Umbilical cord (tissue), 2 donors: ENCODE measurements at places on chromosomes 13 and 19. TPM values are rescaled to one million over a fixed set of nuclear protein-coding genes. Genes with fewer than 3 reads are reported as not detected.
A peak's percentile ranks its signal among the peaks of the same experiment; 100 is the strongest.

DNA sequence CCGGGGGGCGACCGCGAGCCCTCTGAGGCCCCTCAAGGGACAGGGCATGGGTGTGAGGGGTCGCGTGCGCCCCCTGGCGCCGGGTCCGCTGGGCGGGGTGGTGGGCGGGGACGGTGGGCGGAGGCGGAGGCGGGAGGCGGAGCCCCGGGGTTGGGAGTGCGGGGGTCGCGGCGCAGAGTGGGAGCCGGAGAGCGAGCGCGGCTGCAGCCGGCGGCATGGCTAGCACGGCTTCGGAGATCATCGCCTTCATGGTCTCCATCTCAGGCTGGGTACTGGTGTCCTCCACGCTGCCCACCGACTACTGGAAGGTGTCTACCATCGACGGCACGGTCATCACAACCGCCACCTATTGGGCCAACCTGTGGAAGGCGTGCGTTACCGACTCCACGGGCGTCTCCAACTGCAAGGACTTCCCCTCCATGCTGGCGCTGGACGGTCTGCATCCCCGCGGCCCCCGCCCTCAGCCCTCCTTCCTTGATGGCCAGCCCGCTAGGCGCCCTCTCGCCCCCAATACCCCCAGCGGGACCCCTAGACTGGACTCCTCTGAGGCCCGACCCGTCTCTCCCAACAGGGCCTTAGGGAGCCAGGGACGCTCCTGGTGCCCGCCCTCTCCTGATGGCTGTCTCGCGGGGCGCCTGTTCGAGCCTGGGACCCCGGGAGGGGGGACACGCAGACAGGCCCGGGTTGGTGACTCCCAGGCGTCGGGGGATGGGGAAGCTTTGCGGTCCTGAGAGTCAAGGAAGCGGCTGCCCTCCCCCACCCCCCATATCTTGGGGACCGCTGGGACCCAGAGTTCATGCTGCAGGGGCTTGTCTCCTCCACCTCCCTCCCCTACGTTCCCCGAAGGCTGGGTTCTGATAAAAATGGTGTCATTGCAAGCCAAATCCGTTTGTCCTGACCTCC is at the start of gene CLDN10:
Gene CLDN10 (plus strand): TSS at position 182 of the 903 bp plus-strand sequence. CDS start 34 bp downstream, at position 216.
- no peak for DNase-seq

DNA sequence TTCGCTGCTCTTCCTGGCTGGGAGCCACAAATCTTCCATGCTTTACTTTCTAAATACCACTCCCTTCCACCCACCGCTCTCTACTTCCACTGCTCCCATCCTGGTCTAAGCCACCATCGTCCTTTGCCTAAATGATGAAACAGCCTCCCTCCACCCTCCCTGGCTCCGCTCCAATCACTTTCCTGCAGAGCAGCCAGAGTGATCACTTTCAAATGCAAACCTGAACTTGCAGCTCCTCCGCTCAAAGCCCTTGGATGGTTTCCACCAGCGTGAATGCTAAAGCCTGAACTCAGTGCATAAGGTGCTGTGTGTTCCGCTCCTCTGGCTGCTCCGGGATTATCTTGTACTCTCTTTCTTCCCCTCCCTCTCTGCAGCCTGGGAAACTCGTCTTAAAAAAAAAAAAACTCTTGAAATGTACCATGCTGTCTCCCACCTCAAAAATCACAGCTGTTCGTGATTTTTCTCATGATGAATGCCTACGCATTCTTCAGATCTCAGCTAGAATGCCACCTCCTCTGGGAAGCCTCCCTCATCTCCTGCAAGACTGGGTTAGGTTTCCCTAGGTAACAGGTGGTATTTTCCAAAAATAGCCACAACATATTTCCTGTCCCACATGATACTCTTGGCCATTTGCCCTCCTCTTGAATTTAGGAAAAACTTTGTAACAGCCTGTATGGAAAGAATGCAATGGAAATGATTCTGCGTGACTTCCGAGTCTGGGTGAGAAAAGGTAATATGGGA is 3.7 kb upstream of the SIN3B start:
- peak; percentile 73 for DNase-seq

DNA sequence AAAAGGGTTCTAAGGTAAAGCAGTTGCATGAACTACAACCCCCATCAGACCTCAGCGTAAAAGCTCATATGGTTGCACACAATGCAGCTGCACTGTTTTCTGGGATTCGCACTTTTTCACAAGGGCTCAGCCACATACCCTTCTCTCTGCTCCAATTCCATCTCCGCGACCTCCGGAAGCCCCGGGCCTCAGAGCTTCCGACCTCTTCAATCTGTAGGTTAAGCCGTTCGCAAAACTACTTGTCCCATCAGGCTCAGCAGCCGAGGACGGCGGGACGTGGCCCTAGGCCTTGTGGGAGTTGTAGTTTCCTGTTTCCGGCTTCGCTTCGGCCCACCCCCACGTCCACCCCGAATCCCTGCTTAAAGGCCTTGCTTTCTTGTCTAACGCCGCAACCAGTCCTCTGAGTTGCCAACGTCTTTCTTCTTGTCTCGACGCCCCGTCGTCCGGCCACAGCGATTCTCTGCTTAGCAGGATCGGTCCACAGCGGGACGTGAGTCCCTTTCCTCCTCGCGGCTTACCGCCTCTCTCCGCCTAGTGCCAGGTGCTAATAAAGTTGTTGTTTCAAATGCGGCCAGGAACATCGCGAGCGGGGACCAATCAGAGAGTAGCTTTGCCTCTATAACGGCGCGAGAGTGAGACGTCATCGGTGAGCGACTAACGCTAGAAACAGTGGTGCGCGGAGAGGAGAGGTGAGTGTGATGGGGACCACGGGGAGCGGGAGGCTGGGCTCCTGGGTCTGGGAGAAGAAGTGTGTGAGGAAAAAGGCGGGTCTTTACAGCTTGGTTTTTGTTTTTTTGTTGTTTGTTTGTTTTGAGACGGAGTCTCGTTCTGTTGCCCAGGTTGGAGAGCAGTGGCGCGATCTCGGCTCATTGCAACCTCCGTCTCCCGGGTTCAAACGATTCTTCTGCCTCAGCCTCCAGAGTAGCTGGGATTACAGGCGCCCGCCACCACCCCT is at the start of the genes PRPF31 and TFPT:
Gene PRPF31 (plus strand): TSS at position 646 of the 955 bp plus-strand sequence. CDS start 2,525 bp downstream, outside the sequence.
Gene TFPT (minus strand): TSS at position 549 of the 955 bp plus-strand sequence. CDS start 388 bp downstream, at position 161.
- DNase-seq, result peak; percentile 99

The RPL36 gene
- 530 TPM for total RNA-seq

The KCTD4 gene
- 4.6 TPM for total RNA-seq

The FAM32A gene
- total RNA-seq, result 64.0 TPM

DNA sequence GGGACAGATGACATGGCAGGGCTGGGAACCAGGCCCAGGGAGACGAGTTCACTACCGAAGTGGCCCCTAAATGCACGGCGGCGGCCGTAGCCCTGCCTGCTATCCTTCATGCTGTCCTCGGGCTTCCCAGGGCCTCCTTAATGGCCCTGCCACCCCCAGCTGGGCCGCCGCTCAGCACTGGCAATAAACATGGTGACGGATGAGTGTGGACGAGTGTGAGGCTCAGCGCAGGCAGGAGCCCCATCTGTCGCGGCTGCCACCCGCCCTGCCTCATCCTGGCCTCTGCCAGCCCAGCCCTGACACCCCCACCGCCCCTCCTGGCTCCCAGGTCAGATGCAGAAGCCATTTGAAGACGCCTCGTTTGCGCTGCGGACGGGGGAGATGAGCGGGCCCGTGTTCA is 13.6 kb downstream of the PIN1 start:
- no peak for DNase-seq

- DNase-seq, result no peak
Measured at GRCh38 chr19:13146763-13147563, 3.2 kb downstream of the STX10 start.

DNA sequence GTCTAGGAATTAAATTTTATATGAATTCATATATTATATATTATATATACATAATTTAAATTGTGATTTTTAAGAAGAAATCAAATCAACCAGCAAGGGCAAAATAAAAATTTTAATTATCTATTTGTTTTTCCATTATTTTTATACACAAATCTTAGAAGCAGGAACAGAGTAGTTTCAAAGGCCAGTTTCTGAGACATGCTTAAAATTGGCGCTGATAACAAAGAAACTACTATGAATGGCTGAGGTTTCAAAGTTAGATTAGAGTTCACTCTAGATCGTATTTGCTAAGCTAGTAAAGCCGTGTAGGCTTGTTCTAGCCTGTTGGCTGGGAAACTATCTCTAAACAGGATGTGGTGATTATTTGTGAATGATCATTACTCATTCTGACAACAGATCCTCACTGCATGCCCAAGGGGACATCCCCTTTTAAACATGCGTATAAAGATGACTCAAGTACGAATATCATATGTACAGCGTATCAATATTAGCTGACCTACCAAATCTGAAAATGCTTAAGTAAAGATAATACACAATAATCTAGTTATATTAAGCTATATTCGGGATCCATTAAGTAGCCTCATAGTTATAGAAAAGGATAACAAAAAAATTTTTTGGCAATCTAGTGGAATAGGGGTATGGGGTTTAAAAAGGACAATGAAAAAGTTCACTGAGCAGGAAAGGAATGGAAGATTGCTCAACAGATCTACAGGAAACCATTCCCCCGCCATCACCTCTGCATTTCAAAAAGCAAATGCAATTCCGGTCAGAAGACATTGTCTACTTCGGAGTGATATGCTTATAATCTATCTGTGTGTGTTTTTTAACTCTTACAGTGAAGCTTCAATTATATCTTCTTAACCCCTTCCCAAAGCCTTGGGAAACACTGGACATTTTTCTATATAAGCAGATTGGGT is 150.1 kb downstream of the SHISA2 start:
- peak; percentile 56 for DNase-seq

DNA sequence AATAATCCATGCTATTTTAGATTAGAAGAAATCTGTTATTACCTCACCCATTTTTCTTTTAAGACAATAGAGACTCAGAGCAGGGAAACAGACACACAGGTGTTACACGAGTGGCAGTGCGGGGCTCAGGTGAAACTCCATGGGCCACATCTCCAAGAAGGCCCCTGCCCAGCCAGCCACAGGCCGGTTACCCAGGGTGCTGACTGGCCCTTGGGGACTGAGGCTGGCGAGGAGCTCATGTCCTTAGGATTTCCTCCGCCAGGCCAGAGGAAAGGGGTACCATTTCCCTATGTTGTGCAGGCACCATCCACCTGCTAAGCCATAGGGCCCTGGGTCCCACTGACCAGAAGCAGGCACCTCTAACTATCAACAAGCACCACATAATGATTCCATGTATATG is 10.6 kb downstream of the C19orf47 start:
- DNase-seq, result no peak
